Stimulated activated CD8-positive, alpha-beta memory T cell treated with anti-CD3 and anti-CD28 coated beads, Interleukin-7, amount 100 ng/mL, for 24 hours (primary cell): ENCODE measurements at places on chromosomes 7 and 10.

- no peak for DNase-seq
Observed at GRCh38 chr10:131082201-131082850, 229.2 kb downstream of the TCERG1L start.

GRCh38 chr10:69844698-69845097 is 43.0 kb downstream of the COL13A1 start:
- no peak for DNase-seq

- no peak for DNase-seq
Observed at GRCh38 chr7:77657427-77658224, 38.6 kb upstream of the RSBN1L start.

GRCh38 chr10:131561897-131562296 is 250.4 kb upstream of the TCERG1L start:
- no peak for DNase-seq

- DNase-seq: no peak
Observed at GRCh38 chr7:115037128-115037802, 115.4 kb downstream of the MDFIC start.

DNA sequence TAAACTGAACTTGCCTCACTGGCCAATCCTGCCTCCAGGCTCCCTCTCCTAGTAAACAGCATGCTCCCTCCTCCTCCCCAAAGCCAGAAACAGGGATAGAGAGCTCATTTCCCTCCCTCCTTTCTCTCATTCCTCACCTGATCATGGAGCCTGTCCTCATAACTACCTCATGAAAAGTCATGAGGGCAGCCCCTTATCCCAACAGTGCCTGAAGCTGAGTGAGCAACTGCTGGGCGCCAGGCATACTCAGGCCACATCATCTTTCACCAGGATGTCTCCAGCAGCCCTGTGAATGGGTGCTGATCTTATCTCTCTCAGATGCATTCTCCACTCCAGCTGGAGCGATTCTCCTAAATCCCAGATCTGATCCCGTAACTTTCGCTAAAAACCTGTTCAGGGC is 307.2 kb downstream of the PRPF18 start:
- no peak for DNase-seq

DNA sequence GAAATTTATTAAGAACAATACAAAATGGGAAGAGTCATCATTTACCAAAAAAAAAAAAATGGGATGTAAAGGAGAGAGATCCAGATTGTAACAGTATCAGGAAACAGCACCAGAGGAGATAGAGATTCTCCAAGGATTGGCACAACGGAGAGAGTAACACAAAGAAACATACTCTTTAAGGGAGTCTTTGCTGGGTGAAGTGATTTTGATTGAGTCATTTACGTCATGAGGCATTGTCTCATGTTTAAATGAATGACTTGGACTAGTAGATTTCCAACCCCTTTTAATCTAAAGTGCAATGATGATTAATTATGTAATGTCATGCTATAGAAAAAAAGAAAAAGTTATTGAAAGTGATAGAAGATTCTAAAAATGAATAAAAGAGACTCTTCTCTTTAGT is 68.8 kb downstream of the ITGB8 start:
- DNase-seq: no peak

DNA sequence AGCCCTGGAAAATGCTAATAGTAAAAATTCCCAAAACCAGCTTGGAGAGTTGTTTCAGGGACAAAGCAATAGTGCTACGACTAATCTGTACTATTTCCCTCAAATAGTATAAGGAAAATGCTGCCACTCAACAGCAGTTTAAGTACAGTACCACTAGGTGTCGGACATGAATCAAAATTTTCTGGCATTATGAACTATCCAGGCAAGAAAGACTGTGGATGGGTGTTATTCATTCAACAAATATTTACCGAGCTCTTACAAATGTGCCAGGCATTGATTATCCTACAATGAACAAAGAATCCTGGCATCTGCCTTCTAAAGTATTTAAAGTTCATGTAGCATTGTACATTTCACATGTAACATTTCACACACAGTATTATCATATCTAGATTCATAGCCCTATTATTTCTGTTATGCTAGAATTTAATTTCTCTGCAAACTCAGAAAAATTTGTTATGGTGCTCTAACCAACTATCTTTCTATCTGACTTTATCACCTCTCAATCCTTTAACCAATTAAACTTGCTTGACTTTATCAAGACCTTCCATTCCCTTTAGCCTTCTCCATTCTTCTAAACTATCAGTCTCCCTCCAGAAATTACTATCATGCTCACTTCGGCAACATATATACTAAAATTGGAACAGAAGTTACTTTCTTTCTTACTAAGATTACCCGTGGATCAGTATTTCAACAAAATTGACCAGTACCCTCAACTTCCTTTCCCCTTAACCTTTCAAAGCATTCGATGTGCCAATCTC is 80.6 kb downstream of the ARHGAP21 start:
- DNase-seq: no peak

GRCh38 chr7:55787796-55788195 is 74.8 kb downstream of the SEPTIN14 start:
- DNase-seq: no peak

- DNase-seq: no peak
Observed at GRCh38 chr10:49486738-49487137, 52.2 kb downstream of the ERCC6 start.

- DNase-seq: no peak
Observed at GRCh38 chr7:30252885-30253795, 31.3 kb upstream of the ZNRF2 start.

GRCh38 chr10:74153676-74154075 is 2.7 kb downstream of the ADK start:
- DNase-seq: no peak

GRCh38 chr7:150877536-150877935 is 25.2 kb downstream of the AOC1 start:
- DNase-seq: no peak

DNA sequence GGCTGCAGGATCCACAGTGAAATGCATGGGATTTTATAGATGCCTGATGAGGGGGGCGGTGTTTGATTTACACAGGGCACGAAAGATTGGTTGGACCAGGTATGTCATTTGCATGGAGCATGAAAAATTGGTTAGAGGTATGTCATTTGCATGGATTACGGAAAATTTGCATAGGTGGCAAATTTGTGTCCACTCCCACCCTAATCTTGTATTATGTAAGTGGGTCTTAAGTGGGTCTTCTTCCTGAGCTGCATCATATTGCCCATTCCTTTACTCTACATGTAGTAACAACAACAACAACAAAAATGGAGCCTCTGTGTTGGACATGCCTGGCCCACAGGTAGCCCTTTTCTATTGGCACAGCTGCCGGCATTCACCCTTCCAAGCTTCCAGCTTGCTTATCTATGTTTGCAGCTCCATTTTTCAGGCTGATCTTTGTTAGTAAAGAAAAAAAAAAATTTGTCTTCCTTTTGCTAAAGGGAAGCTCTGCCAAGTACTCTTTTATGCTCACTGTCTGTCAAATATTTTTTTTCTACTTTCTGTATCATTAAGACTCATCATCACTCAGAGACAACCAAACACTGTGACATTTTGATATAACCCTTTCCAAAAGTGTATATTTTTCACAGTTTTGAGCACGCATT is 10.3 kb upstream of the ZNF273 start:
- DNase-seq: no peak

DNA sequence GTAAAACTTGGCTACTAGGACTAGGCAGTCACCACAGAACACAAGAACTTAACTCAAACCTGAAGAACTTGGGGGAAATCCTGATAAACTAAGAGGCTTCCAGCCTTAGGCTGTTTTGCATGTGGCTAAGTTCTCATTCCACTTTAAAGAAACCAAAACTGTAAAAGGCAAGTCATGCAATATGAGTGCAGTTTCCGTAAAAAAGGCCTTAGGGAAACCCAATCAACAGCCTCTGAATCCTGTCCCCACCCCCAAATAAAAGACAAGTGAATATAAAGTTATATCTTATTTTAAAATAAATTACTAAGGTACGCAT is 95.1 kb downstream of the USP6NL start:
- DNase-seq: no peak

GRCh38 chr10:123906884-123907652 is 15.5 kb upstream of the CPXM2 start:
- DNase-seq: no peak

GRCh38 chr10:17029581-17030271 is 99.9 kb downstream of the CUBN start:
- peak; percentile 59 for DNase-seq

- DNase-seq: no peak
Observed at GRCh38 chr7:47887016-47887640, 61.1 kb downstream of the PKD1L1 start.

DNA sequence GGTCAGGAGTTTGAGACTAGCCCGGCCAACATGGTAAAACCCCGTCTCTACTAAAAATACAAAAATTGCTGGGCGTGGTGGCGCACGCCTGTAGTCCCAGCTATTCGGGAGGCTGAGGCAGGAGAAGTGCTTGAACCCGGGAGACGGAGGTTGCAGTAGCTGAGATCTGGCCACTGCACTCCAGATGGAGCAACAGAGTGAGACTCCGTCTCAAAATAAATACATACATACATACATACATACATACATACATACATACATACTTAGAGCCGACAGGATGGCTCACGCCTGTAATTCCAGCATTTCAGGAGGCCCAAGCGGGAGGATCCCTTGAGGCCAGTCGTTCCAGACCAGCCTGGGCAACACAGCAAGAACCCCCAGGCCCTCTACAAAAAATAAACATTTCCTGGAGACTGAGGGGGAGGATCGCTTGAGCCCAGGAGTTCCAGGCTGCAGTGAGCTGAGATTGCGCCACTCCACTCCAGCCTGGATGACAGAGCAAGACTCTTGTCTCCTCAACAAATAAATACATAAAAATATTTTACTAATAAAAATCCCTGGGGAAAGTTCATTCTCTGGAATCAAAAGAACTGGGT is 90.9 kb upstream of the TNRC18 start:
- no peak for DNase-seq

- DNase-seq: no peak
Observed at GRCh38 chr7:139648941-139649425, 125.5 kb downstream of the CLEC2L start.

DNA sequence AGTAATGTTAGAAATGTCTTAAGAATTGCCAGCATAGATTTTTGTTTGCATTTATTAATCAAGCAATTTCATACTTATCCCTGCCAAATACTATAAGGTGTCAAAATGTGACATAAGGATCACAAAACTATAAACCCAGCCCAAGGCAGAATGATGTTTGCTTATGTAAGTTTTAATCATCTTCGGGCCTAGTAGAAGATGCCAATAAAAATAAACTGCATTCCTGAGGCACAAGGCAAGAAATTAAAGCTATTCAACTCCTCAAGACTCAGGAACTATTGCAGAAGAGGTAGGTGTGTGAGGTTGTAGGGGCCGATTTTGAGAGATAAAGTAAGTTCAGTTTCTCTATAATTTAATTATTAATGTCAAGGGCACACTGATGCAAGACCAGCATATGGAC is 189.4 kb upstream of the AHR start:
- no peak for DNase-seq

- DNase-seq: no peak
Observed at GRCh38 chr10:132645630-132646442, 108.2 kb downstream of the INPP5A start.

DNA sequence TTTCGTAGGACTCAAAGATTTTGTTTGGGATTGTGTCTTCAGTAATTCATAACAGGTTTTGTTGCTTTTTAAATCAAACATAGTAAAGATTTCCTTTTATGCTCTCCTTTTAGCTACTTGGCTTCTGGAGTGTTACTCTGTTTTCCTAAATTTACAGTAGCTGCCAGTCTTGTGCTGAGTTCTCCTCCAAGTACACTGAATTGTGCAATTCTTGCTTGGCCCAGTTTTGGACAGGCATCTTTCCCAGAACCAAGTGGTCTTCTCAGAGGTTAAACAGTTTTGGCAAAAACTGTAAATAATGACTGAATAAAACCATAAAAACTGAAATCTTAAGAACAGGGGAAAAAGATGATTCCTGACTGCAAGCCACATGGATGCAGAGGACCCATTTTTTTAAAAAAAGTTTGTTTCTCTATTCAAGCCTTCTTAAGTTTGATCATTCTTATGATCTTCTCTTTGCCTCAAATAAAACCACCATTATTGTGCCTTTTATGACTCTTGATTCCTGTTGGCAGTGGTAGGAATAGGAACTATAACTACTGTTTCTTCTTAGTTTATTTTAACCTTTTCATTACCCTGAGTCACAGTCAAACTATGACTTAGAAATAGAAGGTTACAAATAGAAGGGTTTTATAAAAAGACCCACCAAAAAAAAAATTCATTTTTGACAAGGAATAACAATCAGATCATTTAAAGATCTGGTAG is 88.0 kb downstream of the MDFIC start:
- no peak for DNase-seq

GRCh38 chr7:130878785-130879184 is 144.8 kb upstream of the KLF14 start:
- no peak for DNase-seq

- DNase-seq: no peak
Observed at GRCh38 chr7:140317999-140318398, 80.3 kb downstream of the SLC37A3 start.

GRCh38 chr10:52951824-52952223 is 179.2 kb upstream of the MBL2 start:
- DNase-seq: no peak

DNA sequence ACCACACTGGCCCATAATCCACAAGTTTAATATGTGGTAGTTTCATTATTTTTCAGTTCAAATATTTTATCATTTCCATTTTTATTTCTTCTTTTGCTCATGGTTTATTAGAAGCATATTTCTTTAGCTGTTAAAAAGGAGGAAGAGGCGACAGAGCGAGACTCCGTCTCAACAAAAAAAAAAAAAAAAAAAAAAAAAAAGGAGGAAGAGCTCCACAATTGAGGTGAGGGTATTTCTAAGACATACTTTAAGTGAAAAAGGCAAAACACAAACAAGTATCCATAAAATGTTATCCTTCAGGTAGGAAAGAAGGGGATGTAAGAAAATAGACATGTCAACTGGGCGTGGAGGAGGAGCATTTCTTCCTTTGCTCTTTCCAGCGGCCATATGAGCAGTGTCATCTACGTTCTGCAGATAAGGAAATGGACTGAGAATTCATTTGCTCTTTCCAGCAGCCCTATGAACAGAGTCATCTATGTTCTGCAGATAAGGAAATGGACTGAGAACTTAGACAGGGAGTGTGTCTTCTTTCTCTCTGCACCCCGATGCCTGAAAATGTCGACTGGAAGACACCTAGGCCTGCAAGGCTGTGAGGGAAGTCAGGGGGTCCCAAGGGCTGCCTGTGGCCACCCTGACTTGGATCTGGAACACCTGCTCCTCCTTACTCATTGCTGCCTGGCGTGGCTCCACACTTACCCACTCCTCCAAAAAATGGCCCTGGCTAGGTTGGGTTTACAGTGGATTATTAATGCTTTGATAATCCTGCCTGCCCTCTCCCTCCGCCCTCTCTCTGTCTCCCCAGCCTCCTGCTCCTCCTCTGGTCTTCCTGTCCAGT is 18.9 kb upstream of the RAMP3 start:
- no peak for DNase-seq
